ENCODE measurements at places on chromosomes 12 and 14.

GRCh38 chr12:89707703-89708564 is 704 bp downstream of the ATP2B1 start:
- DNase-seq, result peak; percentile 78

- DNase-seq, result no peak
Observed at GRCh38 chr12:79378496-79378895, 312.3 kb downstream of the PAWR start.

GRCh38 chr12:95548056-95548538 is 3.2 kb downstream of the USP44 start:
- peak; percentile 67 for DNase-seq

DNA sequence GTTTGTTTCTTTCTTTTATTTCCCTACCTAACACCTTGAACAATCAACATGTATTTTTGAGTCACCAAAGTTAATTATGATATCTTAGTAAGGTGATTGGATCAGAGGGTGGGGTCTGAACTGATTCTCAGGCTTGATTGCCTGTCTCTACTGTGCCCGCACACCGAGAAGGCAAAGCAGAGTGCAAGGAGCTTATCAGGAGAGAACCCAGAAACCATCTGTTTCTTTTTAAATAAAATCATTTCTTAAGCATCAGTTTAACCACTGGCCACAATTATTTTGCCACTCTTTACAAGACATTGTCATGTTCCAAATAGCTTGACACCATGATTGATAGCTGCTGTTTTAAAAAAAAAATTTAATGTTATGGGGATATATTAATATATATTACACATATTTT is 3.1 kb downstream of the GARIN2 start:
- DNase-seq, result no peak

DNA sequence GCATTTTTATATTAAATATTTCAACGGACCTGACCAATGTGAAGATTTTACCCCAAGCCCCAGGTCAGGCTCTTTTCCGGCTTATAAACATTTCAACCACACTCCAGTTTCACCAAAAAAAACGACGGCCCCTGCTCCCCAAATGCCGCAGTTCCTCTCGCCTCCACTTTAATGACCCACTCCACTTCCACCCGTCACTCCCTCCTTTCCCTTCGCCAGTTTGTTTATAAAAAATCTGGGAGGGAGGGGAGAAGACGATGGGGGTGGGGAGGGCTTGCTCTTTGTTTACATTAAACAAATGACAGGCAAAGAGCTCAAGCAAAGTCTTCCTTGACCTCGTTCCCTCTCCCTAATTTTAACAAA is 5.4 kb downstream of the SIX6 start:
- no peak for DNase-seq

DNA sequence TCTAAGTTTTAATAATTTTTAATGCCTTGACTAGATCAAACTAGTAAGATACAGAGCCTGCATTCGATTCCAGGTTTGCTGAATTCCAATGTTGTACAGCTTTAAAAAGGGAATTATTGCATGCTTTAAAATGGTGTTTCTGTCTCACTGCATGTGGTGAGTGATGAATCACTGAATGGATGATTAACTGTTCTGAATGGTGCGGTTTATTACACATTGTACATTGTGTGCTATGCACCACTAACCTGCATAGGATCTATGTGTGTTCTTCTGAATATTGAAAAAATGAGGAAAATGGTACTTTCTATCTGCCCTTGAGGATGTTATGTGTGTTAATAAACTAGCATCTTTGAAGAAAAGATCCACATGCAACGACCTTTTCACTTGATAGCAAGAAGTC is 231.7 kb downstream of the NRXN3 start:
- DNase-seq, result no peak

- peak; percentile 62 for DNase-seq
Observed at GRCh38 chr12:106954462-106955376, 988 bp upstream of the TMEM263 start.

- DNase-seq, result no peak
Observed at GRCh38 chr14:64508215-64508776, 3.7 kb downstream of the ZBTB1 start.

DNA sequence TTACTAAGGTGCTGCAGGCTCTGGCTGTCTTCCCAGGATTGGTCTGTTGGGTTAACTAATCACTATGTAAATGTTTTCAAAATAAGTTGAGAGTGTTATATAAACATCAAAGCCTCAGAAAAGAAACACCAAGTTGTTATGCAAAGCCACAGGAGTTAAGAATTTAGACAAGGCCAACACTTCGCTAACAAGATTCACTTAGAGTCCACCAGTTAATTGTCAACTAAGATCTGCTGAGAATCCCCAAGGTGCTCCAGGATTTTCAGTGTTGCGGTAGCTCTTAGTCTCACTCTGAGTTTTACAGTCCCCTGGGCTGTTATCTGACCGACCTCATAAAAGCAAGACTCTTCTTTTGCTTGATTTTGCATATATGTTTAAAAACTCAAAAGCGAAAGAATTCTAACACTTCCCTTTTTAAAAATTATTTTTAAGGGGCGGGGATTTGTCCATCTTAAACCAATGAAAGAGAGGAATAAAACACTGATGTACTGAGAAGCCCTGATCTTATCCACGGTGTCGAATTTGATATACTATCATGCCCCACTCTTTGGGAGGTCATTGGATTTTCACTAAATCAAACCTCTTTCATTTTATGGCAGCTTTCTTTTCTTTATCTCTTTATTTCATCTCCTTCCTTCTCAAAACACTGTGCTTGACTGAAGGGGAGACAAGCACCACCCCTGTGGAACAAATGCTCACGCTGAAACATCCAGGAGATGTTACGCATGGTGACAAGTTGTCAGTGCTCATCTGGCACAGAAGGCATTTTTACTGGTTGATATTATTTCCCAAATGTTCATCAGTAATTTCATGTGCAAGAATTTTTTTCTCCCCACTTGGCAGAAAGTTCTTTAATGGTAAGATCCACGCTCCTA is 7.0 kb downstream of the NIN start:
- DNase-seq, result no peak

DNA sequence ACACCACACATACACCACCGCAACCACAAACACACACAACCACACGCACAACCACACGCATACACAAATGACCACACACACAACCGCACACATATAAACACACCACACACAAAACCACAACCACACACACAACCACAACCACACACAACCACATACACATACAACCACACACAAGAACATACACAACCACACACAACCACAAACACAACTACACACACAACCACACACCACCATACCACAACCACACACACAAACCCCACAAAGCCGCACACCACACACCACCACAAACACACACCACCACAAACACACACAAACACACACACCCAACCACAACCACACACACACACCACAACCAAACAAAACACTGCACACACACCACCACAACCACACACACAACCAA is 107.5 kb upstream of the FZD10 start:
- no peak for DNase-seq

GRCh38 chr14:54350203-54350602 is 46.6 kb upstream of the CDKN3 start:
- DNase-seq, result no peak

- DNase-seq, result no peak
Observed at GRCh38 chr12:117111386-117111785, 12.2 kb upstream of the TESC start.

DNA sequence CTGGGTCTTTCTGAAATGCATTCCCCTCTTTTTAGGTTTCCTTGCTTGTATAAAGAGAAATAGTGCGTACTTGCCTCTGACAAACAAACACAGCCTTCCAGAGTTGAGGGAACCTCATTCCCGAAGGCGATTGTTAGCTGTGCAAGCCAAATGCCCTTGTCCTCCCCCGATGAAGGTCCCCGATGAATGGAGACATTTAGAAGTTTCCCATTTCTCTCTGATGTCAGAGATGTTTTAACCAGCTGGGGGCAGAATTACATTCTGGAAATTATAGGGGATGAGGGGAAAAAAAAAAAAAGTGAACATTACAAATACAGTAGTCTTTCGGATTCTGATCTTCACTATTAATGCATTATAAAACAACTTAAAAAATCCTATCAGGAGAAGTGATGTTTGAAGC is 366.8 kb downstream of the VRK1 start:
- DNase-seq, result no peak

GRCh38 chr12:103793512-103794045 is 47.5 kb downstream of the NT5DC3 start:
- DNase-seq, result no peak

DNA sequence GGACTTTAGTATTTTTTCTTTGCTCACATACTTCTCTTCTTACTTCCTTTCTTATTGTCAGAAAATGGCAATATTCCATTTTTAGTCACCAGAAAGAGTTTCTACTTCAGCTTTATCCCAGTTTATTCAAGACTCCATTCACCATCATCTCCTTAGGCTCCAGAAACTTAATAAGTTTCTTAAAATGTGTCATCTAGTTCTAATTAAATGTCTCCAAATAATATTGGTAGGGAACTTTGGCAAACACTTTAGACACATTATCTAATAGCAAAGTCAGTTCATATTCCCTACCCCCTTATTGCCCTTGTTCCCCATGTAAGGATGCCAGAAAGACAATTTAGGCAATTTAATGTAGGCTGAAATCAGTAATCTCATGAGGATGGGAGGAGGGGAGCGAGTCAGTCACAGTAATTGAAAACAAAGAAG is 15.1 kb downstream of the EPYC start:
- DNase-seq, result no peak

DNA sequence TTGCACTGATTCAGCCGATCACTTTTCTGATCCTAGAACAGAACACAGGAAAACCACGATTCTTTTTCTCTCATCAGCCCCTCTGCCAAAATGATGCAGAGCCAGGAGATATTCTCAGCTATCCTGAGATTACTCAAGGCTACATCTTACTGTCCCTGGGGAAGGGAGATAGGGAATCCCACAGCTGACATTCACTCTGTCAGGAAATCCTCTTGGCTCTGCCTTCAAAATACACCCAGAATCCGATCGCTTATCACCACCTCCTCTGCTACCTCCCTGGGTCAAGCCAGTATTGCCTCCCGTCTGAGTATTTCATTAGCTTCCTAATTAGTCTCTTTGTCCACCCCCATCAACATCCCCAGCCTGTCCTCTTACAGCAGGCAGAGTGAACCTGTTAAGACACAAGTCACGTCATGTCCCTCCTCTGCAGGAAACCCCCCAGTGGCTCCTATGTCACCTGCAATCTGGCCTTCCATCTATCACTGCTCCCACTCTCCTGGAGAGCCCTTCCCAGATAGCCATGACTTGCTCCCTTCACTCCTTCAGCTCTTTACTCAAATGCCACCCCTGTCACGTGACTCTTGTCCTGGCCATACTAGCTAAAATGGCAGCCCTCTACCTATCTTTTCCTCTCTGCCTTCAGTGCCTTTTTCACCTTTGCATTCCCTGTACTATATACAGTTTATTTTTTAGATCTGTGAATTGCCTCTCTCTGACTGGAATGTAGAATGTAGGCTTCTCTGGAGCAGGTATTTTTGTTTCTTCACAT is 70.3 kb downstream of the GALNT4 start:
- no peak for DNase-seq

GRCh38 chr14:104093366-104094055 is 8.0 kb downstream of the ASPG start:
- DNase-seq, result no peak

DNA sequence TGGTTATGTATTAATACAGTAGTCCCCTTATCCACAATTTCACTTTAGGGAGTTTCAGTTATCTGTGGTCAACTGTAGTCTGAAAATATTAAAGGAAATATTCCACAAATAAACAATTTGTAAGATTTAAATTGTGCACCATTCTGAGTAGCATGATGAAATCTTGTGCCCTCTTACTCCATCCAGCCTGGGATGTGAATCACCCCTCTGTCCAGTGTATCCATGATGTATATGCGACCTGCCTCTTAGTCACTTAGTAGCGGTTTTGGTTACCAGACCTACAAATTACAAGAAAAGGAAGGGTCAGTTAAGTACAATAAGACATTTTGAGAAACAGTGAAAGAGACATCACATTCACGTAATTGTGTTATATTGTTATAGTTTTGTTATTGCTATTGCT is 39.9 kb upstream of the MDGA2 start:
- DNase-seq, result no peak

DNA sequence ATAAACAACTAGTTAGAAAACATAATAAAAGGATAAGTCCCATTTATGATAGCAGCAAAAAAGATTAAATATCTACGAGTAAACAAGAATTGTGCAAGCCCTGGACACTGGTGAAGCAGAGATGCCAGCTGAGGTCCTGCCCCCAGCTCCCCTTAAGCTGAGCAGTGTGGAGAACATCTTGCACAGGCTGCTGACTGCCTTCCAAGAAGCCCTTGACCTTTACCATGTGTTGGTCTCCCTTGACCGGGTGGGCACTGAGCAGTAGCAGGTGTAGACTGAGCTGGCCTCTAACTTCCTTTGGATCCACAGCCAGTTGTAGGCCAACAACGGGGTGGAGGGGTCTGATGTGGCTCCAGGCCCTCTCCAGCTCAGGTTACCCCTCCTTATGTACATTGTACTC is 47.7 kb upstream of the PAPLN start:
- no peak for DNase-seq

DNA sequence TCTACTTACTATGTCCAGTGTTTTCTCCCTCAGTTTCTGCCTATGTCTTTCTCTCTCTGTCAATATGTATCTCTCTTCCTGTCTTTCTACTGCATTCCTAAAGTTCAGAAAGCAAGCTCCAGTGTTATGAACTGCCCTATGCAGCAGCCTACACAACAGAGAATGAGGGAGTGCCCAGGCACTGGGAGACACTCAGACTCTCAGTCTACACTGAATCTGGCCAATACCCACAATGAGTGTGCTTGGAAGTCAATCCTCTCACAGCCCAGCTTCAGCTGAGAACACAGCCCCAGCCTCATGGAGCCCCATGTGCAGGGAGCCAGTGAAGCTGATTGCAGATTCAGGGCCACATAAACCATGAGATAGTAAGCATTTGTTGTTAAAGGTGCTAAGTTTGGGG is 128.7 kb downstream of the ALG10 start:
- DNase-seq, result no peak

GRCh38 chr12:62813031-62813829 is 121.7 kb downstream of the PPM1H start:
- peak; percentile 64 for DNase-seq

- no peak for DNase-seq
Observed at GRCh38 chr14:79971330-79971729, 240.0 kb downstream of the DIO2 start.

DNA sequence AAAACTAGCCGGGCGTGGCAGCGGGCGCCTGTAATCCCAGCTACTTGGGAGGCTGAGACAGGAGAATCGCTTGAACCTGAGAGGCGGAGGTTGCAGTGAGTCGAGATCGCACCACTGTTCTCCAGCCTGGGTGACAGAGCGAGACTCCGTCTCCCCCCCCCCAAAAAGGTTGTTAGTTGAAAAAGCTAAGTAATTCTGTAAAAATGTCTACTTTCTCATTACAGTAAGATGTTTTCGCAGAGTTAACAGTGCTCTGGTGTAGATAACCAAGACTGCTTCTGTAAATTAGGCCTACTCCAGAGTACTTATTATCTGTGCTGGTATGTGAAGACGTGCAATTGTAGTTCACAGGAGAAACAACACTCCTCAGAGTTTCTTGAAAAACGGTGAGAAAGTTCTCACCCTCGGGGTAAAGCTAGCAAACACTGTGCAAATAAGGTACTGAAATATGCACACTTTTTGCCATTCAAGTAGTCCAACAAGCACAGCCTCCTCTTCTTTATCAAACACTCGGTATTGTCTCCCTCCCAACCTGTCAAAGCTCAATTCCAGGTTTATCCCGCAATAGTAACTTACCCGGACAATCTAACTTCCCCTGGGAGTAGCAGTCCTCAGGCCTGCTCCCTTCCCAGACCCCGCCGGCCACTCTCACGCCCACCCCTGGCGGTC is 974 bp downstream of the BTBD7 start:
- no peak for DNase-seq

- no peak for DNase-seq
Observed at GRCh38 chr12:54004841-54005530, 3.8 kb upstream of the HOXC8 start.

GRCh38 chr12:106135781-106136180 is 3.0 kb downstream of the NUAK1 start:
- no peak for DNase-seq
